ENCODE measurements at places on chromosomes 11 and 22.
A peak's percentile ranks its signal among the peaks of the same experiment; 100 is the strongest.

GRCh38 chr11:12005476-12005875 lies 3.0 kb downstream of the DKK3 start:
- DNase-seq: no peak

- no peak for DNase-seq
These were observed 3.2 kb downstream of the BMAL1 start for GRCh38 chr11:13280777-13281176.

DNA sequence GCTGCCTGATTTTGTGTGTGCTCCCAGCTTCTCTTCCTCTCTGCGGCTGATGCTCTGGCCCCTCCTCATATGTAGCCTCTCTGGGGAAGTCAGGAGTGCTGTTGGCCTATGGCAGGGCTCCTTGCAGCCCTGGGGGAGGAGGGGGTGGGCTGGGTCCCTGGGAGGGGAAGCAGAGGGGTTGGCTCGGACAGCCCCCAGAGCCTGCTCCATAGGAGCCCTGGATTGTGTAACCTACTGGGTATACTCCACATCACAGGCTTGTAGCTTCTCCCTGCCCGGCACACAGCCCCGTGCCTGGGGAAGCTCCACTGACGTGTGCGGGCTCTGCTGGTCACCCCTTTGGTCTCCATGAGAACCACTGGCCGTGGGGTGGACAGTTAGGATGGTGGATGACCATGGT lies 113.8 kb downstream of the ST3GAL4 start:
- no peak for DNase-seq

GRCh38 chr11:75867778-75868374 lies 52.9 kb downstream of the UVRAG start:
- DNase-seq: no peak

GRCh38 chr11:119342023-119342300 lies 1.3 kb upstream of the C1QTNF5 start:
- DNase-seq: no peak

GRCh38 chr11:23236826-23237555 lies 376.7 kb upstream of the CCDC179 start:
- no peak for DNase-seq

DNA sequence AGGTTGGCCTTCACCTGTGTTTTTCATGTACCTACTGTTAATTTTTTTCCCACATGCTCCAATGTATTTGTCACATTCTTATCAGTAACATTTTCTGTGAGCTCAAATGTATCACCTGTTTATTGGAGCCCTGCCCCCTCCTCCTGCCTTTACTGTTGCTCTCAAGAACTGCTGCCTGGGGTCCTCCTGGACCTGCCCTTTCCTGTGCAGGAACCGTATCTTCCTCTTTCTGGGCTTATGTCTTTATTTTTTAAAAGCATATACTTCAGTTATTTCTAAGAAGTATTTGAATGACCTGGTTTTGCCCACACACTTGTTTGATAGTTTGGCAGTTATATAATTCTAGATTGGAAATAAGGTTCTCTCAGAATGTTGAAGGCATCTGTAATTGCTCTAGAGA lies 5.9 kb downstream of the FAM118B start:
- DNase-seq: no peak

GRCh38 chr11:116740741-116741140 lies 32.0 kb downstream of the BUD13 start:
- no peak for DNase-seq

GRCh38 chr22:36303874-36304273 lies 50.9 kb downstream of the APOL1 start:
- DNase-seq: no peak

DNA sequence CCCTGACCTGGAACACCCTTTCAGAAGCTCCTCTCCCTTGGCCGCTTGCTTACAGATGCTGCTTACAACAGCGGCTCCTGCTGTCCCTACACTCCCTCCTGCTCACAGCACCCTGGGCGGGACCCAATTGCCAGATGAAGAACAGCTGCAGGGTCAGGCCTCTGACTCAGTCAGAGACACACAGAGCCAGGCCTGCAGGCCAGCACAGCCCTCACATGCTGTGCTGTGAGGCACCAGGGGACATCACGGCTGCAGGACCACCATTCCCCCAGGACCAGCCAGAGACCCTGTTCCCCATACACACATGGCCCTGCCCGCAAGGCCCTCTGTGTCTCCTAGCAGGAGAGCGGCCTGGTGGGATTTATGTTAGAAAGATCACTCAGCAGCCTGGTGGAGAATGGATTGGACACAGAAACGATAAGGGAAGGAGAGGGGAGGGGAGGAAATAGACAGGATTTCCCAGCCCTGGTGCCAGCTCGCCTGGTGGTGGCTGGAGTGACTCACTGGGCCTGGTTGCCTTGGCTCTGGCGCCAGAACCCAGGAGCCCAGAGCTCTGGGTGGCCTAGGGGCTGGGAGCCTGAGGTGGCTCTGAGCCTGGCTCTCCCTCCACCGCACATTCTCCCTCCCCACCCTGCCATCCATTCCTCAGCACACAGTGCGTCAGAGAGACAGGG lies 6.7 kb downstream of the CAPN5 start:
- no peak for DNase-seq

GRCh38 chr22:37953062-37953436 lies 352 bp downstream of the C22orf23 start:
- DNase-seq: no peak

- DNase-seq: peak; percentile 2
These were observed 39.3 kb upstream of the BSX start for GRCh38 chr11:123020968-123021367.

DNA sequence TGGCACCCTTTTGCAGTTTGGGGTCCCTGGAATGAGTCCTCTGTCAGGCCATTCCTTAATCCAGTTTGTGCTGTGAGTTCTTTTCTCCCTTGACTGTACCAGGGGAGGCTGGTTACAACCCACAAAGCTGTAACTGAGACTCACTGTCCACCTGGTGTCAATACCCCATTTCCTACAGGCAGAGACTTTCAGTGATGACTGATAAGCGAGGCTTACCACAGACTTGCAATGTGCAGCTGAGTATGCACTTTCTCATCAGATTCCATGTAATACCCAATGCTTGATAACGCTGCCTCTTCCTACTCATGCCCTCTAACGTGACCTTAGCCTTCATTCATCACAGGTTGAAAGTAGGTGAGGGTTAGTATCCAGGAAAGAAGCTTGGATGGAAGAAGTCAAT lies 120.1 kb downstream of the INSC start:
- DNase-seq: no peak

- DNase-seq: no peak
These were observed 13.1 kb upstream of the RPL3 start for GRCh38 chr22:39332441-39333064.

DNA sequence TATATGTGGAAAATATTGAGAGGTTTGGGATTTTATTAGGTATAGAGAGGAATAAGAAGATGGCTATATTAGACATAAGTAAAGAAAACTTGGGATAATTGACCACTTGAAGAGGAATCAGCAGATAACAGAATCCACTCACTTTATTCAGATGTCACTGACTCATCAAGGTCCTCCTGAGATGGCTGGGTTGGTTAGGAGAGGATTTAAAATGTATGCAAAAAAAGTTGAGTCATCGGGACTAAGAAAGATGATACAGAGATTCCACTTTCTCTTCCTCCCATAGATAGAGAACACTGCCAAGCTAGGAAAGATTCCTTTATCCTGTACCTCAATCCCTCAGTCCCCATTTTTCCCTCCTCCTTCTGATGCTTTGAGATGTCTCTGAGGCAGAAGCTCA lies at the start of gene OR6A2:
Gene OR6A2 (minus strand): TSS at position 288 of the 400 bp plus-strand sequence. CDS start 3,981 bp downstream, outside the sequence.
- DNase-seq: no peak

DNA sequence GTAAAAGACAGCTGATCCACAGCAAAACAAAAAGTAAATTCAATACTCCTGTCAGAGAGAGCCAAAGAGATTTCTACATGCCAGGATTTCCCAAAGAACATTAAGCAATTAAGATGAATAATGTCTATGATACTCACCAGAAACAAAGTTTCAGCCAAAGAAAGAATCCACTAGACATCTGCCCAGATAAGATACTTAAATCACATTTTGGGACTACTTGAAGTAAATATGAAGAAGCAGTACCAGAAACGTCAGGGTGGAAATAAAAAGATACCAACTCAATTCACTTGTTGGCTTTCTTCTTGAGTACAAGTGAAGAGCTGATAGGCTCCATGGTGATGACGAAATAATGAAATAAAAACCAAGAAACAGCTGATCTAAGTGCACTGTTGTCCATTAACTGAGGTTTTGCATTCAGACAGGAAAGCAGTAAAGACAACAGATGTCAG lies 31.6 kb upstream of the ARHGAP32 start:
- no peak for DNase-seq

DNA sequence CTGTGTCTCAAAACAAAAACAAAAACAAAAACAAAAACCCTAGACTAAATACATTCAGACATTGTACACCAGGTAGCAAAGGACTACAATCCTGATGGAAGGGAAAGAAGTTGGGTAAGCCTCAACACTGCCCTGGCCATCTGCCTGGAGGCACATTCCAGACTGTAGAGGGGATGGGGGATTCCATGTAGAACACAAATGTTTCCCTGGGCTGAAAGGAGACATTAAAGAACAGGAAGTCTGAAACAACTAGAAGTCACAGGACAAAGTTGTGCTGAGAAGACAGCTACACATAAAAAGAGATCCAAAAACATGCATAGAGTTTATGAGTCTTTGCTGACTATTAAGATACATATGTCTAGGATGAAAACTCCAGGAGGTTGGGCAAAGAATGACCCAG lies 83.9 kb downstream of the RRAS2 start:
- DNase-seq: no peak

GRCh38 chr11:44307340-44308099 lies 2.4 kb downstream of the ALX4 start:
- no peak for DNase-seq

Data from NCI-H187 (cell line).